Ammon's horn (tissue), 1 donor: ENCODE measurements at places on chromosomes 1 and 21.
A peak's percentile ranks its signal among the peaks of the same experiment; 100 is the strongest.

DNA sequence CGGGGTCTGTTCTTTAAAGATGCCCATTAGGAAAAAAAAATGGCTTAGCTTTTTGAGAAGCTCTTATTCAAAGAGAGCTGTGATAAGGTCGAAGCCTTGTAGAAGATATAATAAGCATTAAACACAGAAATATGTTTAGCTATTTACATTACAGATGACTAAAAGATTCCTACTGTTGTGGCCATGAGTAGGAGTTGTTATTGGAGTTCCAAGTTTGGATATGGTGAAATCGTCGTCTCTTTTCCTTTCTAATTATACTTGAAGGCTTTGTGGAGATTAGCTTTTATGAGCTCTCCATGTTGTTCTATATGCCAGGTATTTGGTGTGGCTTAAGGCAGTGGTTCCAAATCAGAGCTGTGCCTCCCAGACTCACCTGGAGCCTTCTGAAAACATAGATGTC is 79.9 kb upstream of the LAMC2 start:
- DNase-seq: no peak

- DNase-seq: no peak
These were observed 47.9 kb downstream of the KLHDC7A start for GRCh38 chr1:18528616-18529015.

- no peak for DNase-seq
These were observed 177.2 kb downstream of the PLPPR4 start for GRCh38 chr1:99441299-99442095.

DNA sequence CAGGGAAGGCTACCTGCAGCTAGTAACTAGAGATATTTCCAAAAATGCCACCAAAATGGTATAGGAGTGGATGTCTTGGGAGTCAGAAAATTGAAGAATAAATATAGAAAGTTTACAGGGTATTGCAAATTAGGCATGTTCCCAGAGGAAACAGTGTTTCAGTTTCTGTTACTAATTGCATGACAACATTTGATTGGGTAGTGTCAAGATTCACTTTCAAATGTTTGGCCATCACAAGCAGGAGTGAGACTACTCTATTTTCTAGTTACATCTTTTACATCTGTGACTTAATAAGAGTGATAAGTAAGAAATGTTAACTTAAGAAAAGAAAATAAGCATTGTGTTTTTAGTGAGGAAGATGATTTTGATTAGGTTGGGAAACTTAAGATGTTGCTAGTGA is 30.2 kb downstream of the AMY1C start:
- DNase-seq: no peak

GRCh38 chr1:232038706-232039677 is 412.4 kb downstream of the DISC1 start:
- peak; percentile 20 for DNase-seq
